ENCODE measurements at places on chromosomes 4 and X.

GRCh38 chrX:12421918-12422317 lies 283.6 kb downstream of the FRMPD4 start:
- no peak for DNase-seq

DNA sequence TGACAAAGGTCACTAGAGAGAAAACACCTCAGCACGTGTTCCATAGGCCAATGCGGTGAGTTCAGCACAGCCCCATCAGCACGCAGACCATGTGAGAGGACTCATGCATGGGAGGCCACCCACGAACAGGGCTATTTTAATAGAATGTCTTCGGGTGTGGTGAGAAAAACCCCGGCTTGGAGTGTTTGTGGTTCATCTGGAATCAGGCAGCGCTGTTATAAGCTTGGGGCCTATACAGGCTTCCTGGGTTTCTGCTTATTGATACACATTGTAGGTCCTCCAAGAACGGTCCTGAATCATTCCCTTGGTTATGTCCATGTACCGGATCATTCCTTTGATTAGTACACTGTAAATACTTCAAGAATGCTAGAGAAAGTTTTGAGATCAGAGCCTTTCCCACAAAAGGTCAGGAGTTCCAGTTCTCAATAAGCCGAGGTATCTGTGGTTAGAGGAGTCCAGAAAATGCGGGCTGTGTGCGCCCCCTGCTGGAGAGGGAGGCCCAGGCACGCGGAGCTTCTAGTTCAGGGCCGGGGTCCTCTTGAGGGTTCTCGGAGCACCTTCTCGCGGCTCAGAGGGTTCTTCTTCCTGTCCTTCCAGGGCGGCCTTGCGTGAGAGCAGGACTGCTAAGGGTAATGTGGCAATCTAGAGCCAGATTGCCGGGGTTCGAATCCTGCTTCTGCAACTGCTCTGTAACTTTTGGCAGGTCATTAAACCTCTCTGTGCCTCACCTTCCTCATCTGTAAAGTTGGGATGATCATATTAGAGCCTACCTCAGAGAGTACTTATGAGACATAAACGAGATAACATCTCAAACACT lies 51.8 kb downstream of the TLR10 start:
- peak; percentile 80 for DNase-seq

DNA sequence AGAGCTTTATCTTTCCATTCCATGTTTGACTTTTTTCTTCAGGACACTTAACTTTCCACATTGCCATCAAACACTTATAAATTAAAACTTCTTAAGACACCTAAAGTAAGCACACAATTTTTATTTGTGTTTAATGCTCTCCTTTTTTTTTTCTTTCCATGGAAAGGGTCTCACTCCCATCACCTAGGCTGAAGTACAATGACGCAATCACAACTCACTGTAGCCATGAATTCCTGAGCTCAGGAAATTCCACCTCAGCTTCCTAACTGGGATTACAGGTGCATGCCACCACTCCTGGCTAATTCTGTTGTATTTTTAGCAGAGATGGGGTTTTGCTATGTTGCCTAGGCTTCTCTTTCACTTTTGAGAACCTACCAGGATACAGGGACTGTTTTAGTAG lies 7.3 kb downstream of the SMR3A start:
- no peak for DNase-seq

- no peak for DNase-seq
These were observed 364.9 kb downstream of the ZNF674 start for GRCh38 chrX:46180258-46180687.

DNA sequence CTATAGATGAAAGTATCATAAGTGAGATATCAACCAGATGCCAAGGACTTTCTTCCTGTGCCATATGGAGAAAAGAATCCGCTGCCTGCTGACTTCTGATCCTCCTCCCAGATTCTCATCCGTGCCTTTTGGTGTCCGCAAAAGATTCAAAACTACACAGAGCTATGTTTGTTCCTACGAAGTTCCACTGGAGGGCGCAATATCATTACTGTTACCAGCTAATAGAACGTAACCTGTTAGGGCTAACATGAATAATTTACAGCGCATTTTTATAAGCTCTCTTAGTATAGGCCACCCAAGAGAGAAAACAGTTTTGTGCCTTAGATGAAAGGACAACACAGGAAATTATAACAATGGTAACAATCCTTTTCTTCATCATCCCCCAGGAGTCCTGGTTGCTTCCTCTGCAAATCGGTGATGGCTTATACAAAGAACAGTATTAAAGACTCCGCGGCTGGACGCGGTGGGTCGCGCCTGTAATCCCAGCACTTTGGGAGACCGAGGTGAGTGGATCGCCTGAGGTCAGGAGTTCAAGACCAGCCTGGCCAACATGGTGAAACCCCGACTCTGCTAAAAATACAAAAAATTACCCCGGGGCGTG lies 22.8 kb upstream of the CENPVL3 start:
- DNase-seq: peak; percentile 26

- no peak for DNase-seq
These were observed 69.6 kb downstream of the KIT start for GRCh38 chr4:54727346-54727745.

- DNase-seq: no peak
These were observed 92.5 kb downstream of the RAPGEF2 start for GRCh38 chr4:159195361-159195769.

- DNase-seq: no peak
These were observed 91.7 kb downstream of the SPATA18 start for GRCh38 chr4:52142816-52143215.

- DNase-seq: no peak
These were observed 11.4 kb upstream of the TIMM8A start for GRCh38 chrX:101359966-101360365.

- DNase-seq: no peak
These were observed 92.0 kb downstream of the GUCY2F start for GRCh38 chrX:109389917-109390316.

GRCh38 chrX:54044126-54044876 lies at the start of gene PHF8:
Gene PHF8, minus strand, starts transcription at chrX:54044473. Its CDS starts 1,745 bp downstream, at chrX:54042728.
- peak; percentile 94 for DNase-seq

DNA sequence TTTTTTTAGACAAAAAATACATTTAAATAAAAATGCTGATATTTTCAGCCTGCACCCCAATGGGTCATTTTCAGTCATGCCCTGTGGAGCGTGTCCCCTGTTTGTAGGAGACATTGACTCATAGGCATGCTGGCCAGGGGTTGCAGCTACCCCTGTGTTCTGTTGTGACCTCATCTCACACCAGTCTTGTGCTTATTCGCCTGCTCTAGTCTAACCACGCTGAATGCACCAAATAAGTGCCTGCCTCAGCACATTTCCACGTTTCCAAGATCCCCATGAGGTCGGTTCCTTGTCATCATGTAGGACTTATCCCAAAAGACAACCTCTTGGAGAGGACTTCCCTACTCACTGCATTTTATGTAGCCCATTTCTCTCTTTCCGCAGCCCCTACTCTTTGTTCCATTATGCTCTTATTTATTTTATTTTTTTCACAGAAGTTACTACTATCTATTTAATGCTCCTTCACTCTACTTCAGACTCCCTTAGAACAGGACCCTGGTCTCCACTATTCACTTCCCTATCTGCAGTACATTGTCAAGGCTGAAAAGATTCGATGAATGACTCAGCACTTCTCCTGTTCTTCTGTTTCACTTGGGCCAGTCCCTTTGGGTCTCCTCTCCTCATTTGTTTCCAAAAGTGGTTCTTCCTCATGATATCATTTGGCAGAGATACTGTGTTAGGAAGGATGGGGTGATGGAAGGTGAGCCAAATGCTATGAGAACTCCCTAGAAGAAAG lies 109.7 kb downstream of the MSL3 start:
- no peak for DNase-seq

DNA sequence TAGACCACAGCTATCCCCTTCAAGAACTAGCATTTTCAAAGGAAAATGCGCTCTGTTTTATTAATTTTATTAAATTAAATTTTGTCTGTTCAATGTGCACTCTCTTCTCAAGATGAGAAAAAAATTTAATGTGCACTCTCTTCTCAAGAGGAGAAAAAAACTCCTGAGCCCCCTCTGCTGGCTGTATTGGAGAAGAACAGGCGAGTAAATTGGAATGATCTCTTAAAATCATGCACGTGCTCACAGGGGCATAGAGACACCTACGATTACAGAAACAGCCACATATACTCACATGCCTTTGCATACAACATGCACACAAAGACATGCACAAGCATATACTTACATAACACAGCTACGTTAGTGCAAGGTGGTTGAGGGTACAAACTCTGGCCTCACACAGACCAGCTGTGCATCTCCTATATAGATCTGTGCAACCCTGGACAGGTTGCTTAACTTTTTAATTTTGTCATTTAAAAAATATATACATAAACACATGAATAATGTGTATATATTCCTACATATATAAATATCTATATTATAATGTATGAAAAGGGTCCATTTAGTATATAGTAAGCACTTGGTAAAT lies 176.2 kb upstream of the CXorf66 start:
- no peak for DNase-seq

- peak; percentile 87 for DNase-seq
These were observed at the start of gene TBC1D8B for GRCh38 chrX:106802388-106803275. Gene TBC1D8B, plus strand, starts transcription at chrX:106802673. Its CDS starts 181 bp downstream, at chrX:106802854.

GRCh38 chr4:4647041-4647440 lies 105.2 kb upstream of the STX18 start:
- DNase-seq: no peak

DNA sequence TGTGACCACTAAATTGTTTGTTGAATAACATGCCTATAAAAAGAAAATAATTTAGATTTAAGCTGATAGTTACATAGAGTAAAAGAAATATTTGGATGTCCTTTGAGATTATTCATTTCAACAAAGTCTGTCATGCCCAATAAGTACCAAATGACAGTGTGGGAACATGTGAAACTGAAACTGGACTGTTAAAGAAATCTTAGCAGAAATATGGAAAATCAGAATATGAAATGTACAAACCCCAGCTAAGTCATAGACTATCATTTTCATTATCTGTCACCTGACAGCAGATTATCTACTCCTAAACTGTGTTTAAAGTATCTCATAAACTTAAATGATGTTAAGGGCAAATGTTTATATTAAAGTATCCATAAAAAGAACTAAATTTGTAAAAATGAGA lies 437.8 kb upstream of the FAM241A start:
- no peak for DNase-seq

- DNase-seq: no peak
These were observed 8.5 kb downstream of the ERCC6L start for GRCh38 chrX:72230290-72230689.

- DNase-seq: no peak
These were observed 10.7 kb downstream of the KLHL8 start for GRCh38 chr4:87209696-87210095.

- DNase-seq: no peak
These were observed 100.5 kb downstream of the PPA2 start for GRCh38 chr4:105373324-105373723.

GRCh38 chr4:182225257-182225852 lies 17.8 kb upstream of the TENM3 start:
- no peak for DNase-seq

DNA sequence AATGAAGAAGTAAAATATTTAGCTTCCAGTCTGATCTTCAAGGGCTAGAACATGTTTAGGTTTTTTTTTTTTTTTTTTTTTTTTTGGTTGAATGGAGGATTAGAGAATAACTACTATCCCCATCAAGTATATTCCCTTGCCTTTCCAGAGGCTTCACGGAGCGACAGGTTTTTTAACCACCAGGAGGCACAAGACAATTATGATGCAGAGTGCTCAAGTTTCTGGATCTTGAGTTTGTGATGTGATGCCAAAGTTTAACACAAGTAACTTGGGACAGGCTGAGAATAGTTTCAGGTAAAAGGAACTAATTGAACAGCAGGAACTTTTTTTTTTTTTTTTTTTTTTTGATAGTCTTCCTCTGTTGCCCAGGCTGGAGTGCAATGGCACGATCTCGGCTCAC lies 30.3 kb downstream of the CCNI start:
- DNase-seq: no peak

Data from Caco-2 (cell line).